Fibroblast of the aortic adventitia (primary cell): ENCODE measurements at places on chromosomes 6 and 20. TPM values are rescaled to one million over a fixed set of nuclear protein-coding genes. Genes with fewer than 3 reads are reported as not detected.

GRCh38 chr6:41039060-41039998, at the start of gene UNC5CL:
TSS of gene UNC5CL (minus strand) at chr6:41039221. CDS start at chr6:41035074, 4,147 bp downstream.
- DNase-seq, result peak; percentile 12

GRCh38 chr6:56752009-56752408, 109.3 kb upstream of the DST start:
- DNase-seq, result peak; percentile 68

DNA sequence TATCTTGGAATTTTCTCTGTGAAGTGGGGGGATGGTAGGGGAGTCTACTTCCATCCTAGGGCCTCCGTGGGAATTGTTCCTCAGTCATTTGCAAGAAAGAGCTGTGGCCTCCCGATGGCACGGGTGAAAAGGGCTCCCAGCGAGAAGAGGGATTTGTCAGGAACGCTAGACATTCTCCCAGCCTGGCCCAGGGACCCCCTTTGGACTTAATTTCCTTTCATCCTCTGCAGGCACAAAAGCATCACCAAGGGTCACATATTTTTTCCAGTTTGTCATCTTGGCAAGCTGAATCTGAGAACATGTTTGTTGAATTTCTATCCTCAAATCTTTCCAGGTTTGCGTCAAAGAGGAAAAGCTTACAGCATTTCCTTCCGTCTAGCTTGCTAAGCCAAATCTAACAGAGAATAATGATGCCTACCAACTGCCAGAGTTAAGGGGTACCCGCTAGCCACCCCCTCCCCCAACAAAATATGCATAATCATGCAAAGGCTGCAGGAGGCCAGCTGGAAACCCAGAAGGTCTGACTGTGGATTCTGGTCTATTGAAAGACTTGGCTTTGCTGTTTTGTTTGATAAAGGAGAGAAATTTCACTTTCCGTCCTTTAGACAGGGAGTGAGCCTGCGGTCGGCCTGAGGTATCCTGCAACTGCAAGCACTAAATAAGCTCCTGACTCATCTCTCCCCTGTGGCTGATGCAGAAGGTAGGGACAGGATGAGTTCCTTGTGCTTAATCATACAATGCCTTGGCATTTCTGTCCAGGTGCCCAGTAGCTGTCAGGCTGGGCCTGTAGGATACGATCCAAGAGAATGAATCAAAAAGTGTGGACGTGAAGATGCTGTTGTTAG, 23.1 kb downstream of the PSMG4 start:
- DNase-seq, result peak; percentile 97

GRCh38 chr20:24950836-24951525, 1.9 kb downstream of the CST7 start:
- no peak for DNase-seq

- DNase-seq, result no peak
These were observed 269.5 kb downstream of the PLCB1 start for GRCh38 chr20:8401556-8401955.

DNA sequence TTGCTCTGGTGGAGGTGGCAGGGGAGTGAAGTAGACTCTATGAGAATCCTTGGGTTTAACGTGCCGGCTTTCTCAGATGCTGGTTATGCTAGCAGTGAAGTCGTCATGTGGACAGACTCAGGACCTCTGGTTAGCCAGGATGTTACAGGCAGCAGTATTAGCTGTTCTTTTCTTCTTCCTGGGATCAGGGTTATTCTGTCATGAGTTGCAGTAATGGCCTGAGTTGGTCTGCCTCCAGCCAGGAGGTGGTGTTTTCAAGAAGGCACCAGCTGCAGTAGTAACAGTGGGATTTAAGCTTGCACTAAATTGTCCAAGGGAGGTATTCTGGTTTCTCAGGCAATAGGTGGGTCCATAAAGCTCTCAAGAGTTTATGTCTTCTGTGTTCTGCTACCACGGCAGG, 56.7 kb downstream of the HDDC2 start:
- no peak for DNase-seq

GRCh38 chr6:162688751-162689345, 38.7 kb downstream of the PRKN start:
- no peak for DNase-seq

DNA sequence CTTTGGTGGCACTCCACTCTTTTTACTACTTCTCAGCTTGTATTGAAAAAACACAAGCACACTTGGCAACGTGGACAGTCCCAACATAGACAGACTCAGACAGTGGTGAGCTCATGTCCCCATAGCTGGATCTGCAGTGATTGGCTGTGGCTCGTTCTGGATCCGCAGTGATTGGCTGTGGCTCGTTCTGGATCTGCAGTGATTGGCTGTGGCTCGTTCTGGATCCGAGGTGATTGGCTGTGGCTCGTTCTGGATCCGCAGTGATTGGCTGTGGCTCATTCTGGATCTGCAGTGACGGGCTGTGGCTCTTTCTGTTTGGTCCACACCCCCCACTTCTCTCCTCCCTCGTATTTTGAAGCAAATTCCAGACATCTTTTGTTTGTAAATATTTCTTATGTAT, 28.0 kb downstream of the OSBPL2 start:
- no peak for DNase-seq

GRCh38 chr6:138576313-138576712, 77.0 kb upstream of the NHSL1 start:
- no peak for DNase-seq

- DNase-seq, result no peak
These were observed 381.7 kb upstream of the JARID2 start for GRCh38 chr6:14863902-14864850.

- DNase-seq, result no peak
These were observed 402.3 kb downstream of the CDC5L start for GRCh38 chr6:44789806-44790205.

GRCh38 chr6:157392927-157393668, 12.1 kb downstream of the ZDHHC14 start:
- peak; percentile 72 for DNase-seq

- no peak for DNase-seq
These were observed 7.1 kb downstream of the MAP3K5 start for GRCh38 chr6:136784910-136785746.

GRCh38 chr20:20396794-20397193, 28.9 kb downstream of the INSM1 start:
- DNase-seq, result no peak

GRCh38 chr6:79762370-79762769, 131.2 kb downstream of the SH3BGRL2 start:
- peak; percentile 4 for DNase-seq

GRCh38 chr20:6238421-6238820, 115.6 kb upstream of the FERMT1 start:
- no peak for DNase-seq

DNA sequence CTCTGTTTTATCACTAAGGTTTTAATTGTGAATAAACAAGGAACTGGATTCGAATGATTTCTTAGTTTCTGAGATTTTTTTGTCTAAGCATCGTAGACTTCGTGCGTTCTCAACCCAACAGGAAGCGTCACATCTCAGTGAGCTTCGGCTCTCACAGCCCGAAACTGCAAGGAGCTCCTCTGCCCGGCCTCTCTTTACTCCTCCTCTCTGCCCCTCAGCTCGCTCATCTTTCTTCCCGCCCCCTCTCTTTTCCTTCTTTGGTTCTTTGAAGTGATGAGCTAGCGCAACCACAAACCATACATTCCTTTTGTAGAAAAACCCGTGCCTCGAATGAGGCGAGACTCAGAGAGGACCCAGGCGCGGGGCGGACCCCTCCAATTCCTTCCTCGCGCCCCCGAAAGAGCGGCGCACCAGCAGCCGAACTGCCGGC, 480 bp upstream of the NT5E start:
- DNase-seq, result peak; percentile 83

- no peak for DNase-seq
These were observed 74.3 kb upstream of the TENT5A start for GRCh38 chr6:81826784-81827183.

- no peak for DNase-seq
These were observed 55.2 kb downstream of the KIF6 start for GRCh38 chr6:39669973-39670342.

DNA sequence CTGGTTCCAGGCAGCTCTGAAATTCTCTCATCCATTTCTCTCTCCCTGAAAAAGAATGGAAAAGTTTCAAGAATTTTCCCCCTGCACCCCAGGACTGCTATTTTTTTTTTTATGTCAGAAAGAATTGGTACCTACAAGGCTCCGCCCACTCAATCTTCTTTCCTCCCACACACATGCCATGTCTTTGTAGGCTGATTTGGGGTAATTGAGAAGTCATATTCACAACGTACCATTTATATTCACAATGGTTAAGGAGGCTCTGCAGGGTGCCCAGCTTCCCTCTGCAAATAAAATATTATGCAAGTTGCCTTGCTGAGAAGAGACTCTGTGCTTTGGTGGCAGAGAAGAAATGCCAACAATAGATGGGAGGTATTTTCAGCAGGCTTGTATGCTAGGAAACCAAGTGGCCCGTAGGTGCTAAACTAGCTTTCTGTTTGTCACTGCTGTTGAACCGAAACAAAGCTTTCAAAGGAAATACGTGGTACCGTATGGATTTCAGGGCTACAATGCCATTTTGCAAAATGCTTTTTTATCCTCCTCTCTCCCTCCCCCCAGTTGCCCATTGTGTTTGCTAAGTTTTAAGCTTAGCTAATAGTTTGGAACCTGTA, 150.0 kb downstream of the PHACTR1 start:
- DNase-seq, result no peak

DNA sequence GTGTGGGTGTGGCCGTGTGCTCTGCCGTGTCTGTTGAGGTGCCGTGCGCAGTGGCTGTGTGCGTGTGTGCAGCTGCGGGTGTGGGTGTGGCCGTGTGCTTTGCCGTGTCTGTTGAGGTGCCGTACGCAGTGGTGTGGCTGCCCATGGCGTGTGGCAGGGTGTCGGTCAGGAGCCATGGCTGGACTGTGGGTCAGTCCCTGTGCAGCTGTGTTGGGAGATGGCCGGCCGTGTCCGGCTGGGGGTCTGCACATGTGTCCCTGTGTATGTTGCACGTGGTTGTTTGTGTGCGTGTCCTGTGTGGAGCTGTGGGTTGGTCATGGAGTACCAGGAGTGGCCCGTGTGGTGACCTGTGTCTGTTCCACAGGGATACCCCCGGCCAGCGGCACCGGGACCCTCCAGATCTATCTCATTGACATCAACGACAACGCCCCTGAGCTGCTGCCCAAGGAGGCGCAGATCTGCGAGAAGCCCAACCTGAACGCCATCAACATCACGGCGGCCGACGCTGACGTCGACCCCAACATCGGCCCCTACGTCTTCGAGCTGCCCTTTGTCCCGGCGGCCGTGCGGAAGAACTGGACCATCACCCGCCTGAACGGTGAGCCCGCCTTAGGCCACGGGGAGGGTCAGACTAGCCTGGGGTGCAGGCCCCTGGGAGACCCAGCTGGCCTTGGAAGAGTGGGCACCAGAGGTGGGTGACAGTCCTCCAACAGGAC, 137.7 kb downstream of the TAF4 start:
- DNase-seq, result no peak

- peak; percentile 19 for DNase-seq
These were observed 7.2 kb downstream of the PEX3 start for GRCh38 chr6:143457563-143458359.

The LRRC73 gene
- 0.63 and 0.98 TPM in 2 replicates for total RNA-seq

The SLC17A2 gene
- total RNA-seq, result 0.09 TPM in 1 of 2 replicates, not detected in the other

The KCNS1 gene
- 0.18 TPM in 1 of 2 replicates, not detected in the other for total RNA-seq

The FOXS1 gene
- 2.3 TPM in 1 of 2 replicates, not detected in the other for total RNA-seq

The ID1 gene
- 62.3 and 98.9 TPM in 2 replicates for total RNA-seq

The OVOL2 gene
- not detected in 2 replicates for total RNA-seq

The CAP2 gene
- total RNA-seq, result 6.5 and 8.7 TPM in 2 replicates

The SAMD3 gene
- total RNA-seq, result 9.1 and 33.9 TPM in 2 replicates

The NMBR gene
- not detected in 2 replicates for total RNA-seq

The UST gene
- total RNA-seq, result 27.1 and 36.1 TPM in 2 replicates

The VGLL2 gene
- not detected in 2 replicates for total RNA-seq

The SMLR1 gene
- not detected in 2 replicates for total RNA-seq

The SNX14 gene
- total RNA-seq, result 99.1 and 188 TPM in 2 replicates

The CFB gene
- 32.9 and 39.1 TPM in 2 replicates for total RNA-seq

The KCNK16 gene
- not detected in 2 replicates for total RNA-seq
